Umbilical cord (tissue), 2 donors: ENCODE measurements at places on chromosomes 12 and 14.
A peak's percentile ranks its signal among the peaks of the same experiment; 100 is the strongest.

DNA sequence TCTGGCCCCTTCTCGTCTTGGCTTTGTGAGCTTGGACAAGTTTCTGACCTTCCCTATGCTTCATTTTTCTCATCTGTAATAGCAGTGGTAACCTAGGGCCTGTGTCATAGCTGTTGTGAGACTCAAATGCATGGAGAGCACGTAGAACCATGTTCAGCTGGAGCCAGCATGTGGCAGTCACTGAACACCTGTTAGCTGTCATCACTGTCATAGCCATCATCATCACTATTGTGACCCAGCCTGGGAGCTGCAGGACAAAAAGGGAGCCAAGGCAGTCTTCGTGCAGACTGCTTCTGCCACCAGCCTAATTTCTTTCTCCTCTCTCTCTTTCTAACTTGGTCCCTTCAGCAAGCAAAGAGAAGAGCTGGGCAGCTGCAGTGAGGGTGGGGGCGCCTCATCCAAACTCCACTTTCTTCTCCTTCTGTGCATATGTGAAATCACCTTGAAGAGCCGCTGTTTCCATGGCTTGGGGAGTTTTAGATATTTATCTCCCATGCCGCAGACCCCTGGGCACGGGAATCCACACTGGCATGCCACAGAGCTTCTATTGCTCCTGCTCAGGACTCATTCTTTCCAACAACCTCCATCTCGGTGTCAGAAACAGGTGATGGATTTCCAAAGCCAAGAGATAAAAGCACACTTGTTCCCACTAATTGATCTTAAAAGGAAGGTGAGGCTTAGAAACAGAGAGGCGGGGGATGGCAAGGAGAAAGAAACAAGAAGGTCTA lies 87.0 kb downstream of the SRRM4 start:
- DNase-seq: no peak

GRCh38 chr12:93540466-93540865 lies 32.0 kb upstream of the SOCS2 start:
- peak; percentile 29 for DNase-seq

DNA sequence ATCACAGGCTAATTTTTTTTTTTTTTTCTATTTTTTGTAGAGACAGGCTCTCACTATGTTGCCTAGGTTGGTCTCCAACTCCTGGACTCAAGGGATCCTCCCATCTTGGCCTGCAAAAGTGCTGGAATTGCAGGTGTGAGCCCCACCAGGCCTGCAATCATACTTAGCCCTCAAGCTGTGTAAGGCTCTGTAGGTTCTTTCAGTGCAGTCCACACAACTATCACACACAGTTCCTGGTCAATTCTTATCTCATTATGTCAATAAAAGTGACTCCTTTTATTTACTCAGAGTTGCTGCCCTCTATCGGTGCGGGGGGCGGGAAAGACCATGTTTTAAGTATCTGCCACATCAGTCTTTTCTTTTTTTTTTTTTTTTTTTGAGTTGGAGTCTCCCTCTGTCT lies 29.0 kb downstream of the SLC2A3 start:
- peak; percentile 17 for DNase-seq

DNA sequence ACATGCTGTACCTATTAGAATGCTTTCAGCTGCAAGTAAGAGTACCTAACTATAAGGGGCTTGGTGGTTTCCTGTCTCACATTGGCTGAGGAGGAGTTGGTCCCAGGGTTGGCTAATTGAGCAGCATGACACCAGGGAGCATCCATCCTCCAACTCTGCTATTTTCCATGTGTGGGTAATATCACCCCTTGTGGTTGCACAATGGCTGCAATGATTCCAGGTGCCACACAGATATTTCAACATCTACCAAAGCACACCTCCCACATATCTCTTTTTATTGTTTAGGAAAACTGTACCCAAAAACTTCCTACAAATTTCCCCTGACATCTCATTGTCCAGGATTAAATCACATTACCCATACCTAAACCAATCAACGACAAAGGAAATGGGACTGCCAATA lies 118.0 kb upstream of the EEA1 start:
- no peak for DNase-seq

DNA sequence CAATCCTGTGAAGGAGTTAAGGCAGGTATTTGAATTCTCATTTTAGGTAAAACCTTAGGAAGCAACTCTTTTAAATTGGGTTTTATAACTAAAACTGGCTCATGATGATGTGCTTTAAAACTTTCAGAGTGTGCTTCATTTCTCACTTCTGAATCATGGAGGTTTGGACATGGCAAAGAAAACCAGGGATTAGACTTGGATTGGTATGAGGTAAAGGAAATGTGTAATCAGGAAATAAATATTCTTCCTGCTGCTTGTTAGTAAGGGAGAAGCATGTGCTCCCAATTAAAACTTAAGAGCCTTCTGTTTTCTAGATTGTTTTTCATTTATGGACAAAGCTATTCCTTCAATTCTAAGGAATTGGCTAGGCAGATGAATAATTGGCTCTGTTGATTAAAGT lies 57.4 kb downstream of the FBXO33 start:
- DNase-seq: peak; percentile 7

DNA sequence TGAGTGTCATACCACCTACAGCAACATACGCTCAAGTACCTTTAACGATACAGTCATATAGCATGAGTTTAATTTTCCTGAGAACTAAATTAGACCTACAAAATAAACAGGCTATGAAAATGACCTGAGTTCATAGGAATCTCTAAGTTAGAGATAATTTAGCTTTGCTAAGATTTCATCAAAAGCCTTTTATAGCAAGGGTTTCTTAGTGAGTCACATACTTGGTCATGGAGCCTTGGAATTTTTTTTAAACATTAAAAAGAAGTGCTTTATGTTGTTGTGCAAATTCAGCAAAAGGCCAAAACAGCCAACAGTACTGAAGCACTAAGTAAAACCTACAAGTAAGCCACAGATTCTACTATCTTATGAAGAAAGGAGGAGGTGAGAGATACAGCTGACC lies 93.6 kb upstream of the FERMT2 start:
- peak; percentile 95 for DNase-seq

DNA sequence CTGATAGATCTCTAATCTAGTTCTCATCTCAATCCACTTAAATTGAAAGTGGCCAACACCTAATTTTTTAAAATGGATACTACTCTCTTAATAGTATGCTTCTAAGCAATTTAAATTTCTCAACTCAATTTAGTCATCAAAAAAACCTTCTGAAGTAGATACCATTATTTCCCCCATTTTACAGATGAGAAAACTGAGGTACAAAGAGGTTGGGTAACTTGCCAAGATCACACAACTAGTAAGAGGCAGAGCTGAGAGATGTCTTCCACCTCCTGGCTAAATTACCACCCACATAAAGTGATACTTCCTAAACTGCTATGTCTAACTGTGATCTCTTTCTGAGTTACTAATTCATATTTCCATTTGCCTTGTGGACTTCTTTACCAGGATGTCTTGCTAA lies 6.6 kb downstream of the EXOC5 start:
- DNase-seq: no peak

- peak; percentile 31 for DNase-seq
Observed at GRCh38 chr12:132904718-132905328, 17.4 kb upstream of the CHFR start.

DNA sequence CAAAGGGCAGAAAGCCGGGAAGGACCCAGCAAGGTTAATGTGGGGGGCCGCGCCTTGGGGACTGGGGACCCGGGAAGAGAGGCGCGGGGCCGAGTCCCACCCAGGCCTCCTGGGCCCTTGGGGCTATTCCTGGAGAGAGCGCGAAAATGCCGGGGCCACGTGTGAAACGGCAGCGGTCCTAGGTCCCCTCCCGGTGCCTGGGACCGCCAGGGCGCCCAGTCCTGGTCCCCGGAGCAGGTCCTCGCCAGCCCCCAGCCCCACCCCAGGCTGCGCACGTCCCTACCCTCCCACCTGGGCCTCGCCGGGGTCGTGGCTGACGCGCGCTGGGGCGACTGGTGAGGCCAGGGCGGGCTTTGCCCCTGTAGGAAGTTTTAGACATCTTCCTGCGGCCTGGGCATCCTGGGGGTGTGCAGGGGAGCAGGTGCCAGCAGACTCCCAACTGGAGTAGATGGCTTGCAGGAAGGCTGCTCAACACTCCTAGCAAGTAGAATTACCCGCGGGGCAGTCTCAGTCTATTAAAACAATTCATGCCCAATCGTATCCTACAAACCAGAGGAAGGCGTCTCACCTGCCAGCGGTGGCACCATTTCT lies 708 bp downstream of the FAR2 start:
- no peak for DNase-seq

GRCh38 chr12:50039151-50039835 lies 14.0 kb upstream of the RACGAP1 start:
- DNase-seq: peak; percentile 94

- no peak for DNase-seq
Observed at GRCh38 chr12:113500782-113501311, 29.2 kb upstream of the LHX5 start.

- DNase-seq: no peak
Observed at GRCh38 chr14:49692193-49692757, 645 bp upstream of the KLHDC1 start.

DNA sequence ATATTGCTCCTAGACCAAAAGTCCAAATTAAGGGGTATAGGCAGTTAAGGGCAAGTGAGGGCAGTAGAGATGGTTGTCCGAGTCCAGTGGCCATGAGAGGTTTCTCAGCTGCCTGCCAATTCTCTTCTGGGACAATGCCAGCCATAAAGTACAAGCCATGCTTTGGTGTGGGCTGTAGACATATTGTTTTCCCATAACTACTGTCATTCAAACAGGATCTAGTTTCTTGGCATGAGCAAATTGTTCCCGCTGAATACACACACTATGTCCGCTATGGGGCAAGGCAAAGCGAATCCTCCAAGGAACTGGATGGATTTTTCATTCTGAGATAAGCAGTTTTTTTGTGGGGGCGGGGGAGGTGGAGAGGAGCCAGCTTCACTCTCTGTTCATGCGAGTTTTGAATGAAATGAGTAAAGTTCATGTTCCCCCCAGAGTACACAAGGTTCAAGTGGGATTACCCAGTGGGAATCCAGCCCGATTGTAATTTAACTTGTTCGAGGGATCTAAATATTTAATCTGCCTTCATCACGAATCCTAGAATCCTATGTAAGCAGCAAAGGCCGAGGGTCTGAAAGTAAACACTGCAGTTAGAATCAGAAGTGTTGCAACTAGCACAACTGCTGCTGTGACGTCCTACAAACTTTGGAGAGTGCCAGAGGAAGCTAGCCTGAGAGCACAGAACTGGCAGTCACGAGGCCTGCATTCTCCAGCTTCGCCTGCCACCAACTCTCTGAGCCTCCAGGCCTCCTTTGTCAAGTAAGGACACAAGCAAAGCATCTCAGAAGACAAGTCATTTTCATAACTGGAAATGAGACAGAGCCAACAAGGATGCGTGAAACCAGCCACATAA lies 137.0 kb downstream of the CRADD start:
- peak; percentile 69 for DNase-seq

GRCh38 chr12:23561364-23562345 lies 387.8 kb downstream of the SOX5 start:
- peak; percentile 98 for DNase-seq

DNA sequence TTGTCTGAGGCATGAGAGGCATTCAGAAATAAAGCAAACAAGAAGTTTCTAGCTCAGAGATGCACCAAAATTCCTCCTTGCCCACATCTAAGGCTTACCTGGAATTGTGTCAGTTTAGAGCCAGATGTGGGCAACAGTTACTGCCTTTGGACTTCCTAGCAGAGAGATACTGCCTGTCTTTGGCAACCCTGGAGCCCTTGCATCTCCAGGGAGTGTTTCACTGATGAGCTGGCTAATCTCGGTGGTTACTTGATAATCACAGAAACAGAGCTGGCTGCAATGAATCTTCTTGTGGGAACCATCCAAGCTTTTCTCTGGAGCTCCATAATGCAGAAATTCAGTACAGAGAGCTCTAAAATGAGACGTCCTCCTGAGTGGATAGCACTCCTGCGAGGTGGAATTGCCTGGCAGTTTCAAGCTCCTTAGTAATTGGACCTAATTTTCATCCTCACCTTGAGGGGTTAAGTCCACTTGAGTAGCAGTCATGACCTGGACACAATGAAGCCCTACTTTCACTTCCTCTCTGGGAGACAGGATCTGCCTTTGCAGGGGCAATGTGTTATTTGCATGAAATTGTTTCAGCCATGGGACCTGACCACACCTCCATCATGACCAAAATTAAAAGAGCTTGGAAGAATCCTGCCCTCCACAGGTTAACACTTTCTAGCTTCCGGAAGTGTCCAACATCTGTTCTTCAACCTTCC lies 108.8 kb upstream of the ARHGAP5 start:
- peak; percentile 88 for DNase-seq

DNA sequence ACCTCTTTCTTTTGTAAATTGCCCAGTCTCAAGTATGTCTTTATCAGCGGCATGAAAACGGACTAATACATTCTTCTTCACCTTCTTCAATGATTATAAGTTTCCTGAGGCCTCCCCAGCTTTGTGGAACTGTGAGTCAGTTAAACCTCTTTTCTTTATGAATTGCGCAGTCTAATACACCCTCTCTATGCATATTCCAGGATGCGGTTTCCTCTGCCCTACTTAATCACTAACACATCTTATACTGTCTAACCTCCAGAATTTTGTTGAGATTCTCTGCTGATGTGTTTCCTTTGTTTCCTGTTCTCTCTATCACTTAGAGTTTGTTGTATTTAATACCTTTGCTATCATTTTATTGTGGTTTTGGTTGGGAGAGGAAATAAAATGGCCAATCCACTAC lies 145.4 kb downstream of the AEBP2 start:
- DNase-seq: no peak

- peak; percentile 66 for DNase-seq
Observed at GRCh38 chr12:122880668-122881067, 15.3 kb downstream of the VPS37B start.

- DNase-seq: no peak
Observed at GRCh38 chr12:28234444-28234843, 44.2 kb downstream of the CCDC91 start.

- peak; percentile 75 for DNase-seq
Observed at GRCh38 chr12:1201886-1202285, 210.9 kb downstream of the ERC1 start.

DNA sequence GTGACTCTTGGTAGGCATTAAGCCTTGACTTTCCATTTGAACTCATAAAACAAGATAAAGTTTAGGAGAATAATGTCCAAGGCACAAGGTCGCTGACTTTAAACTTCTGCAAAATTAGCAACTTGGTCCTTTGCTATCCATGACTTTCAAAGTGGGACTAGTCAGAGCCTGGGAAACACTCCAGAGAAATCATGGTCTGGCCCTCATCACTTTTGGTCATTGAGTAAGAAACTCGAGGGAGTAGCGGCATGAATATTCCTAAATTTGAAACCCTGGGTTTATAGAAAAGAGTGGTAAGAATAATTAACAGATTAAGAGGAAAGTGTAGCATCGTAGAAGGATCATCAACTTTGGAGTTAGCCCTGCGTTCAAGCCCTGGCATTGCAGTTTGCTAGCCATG lies 16.9 kb upstream of the APPL2 start:
- no peak for DNase-seq
